Naive thymus-derived CD8-positive, alpha-beta T cell (primary cell): ENCODE measurements at places on chromosomes 1 and 21.

- DNase-seq: no peak
These were observed 75.2 kb upstream of the TEKT2 start for GRCh38 chr1:36008546-36009197.

- DNase-seq: no peak
These were observed 9.3 kb downstream of the SLAMF7 start for GRCh38 chr1:160748181-160748877.

DNA sequence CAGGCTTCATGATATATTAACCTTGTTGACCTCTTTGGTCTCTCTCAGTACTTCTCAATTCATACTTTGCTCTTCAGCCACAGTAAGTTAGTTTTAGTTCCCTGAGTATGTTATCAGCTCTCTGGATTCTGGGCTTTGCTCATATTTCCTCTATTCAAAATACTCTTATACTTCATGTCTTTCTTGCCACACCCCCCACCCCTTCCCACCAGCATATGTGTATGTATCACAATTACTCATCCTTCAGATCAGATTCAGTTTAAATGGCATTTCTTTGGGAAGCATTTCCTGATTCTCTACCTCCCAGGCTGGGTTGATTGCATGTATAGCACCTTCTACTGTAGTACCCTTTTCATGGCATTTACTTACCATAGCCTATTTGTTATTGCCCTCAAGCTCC lies 28.3 kb downstream of the SLC30A7 start:
- DNase-seq: no peak

DNA sequence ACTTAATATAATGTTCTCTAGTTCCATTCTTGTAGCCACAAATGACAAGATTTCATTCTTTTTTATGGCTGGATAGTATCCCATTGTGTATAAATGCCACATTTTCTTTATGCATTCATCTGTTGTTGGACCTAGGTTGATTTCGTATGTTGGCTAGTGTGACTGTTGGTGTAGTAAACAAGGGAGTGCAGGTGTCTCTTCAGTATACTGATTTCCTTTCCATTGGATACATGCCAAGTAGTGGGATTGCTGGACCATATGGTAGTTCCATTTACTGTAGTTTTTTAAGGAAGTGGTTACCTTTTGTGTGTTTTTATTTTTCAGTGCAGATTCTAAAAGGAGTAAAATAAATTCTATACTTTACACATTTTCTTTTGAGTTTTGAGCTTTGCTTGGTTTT lies 5.7 kb downstream of the PARK7 start:
- DNase-seq: no peak

GRCh38 chr1:70675737-70676156 lies 264.7 kb downstream of the CTH start:
- no peak for DNase-seq

- DNase-seq: no peak
These were observed 52.4 kb downstream of the ARHGEF10L start for GRCh38 chr1:17591814-17592430.

DNA sequence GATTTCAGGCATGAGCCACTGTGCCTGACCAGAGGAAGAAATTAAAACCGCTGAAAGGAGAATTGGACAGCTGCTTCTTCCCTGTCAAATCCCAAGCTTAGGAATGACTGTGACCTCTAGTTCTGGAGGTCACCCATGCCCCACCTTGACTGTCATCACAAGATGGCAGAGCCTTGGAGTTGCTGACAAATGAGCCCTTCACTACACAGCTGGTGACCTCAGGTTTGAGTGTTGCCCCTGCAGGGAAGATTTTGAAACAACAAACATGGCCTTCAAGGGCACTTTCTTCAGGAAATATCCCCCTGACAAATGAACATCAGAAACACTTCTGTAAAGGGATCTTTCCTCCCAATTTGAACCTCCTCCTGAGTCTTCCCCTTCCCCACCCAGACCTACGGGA lies 6.9 kb upstream of the SLC45A3 start:
- no peak for DNase-seq
